CD4-positive, alpha-beta memory T cell (primary cell): ENCODE measurements at places on chromosomes 6 and 20. TPM values are rescaled to one million over a fixed set of nuclear protein-coding genes. Genes with fewer than 3 reads are reported as not detected.

Gene CLPSL2
- polyA plus RNA-seq = not detected

Gene ELOVL2
- not detected for polyA plus RNA-seq

Gene DTD1
- polyA plus RNA-seq = 61.8 TPM

Gene GABBR1
- polyA plus RNA-seq = 1.8 TPM

Gene WFDC10B
- not detected for polyA plus RNA-seq

Gene FABP7
- not detected for polyA plus RNA-seq

Gene OR2H2
- not detected for polyA plus RNA-seq

- no peak for DNase-seq
Measured at GRCh38 chr6:132131758-132132157, 180.6 kb upstream of the CCN2 start.

DNA sequence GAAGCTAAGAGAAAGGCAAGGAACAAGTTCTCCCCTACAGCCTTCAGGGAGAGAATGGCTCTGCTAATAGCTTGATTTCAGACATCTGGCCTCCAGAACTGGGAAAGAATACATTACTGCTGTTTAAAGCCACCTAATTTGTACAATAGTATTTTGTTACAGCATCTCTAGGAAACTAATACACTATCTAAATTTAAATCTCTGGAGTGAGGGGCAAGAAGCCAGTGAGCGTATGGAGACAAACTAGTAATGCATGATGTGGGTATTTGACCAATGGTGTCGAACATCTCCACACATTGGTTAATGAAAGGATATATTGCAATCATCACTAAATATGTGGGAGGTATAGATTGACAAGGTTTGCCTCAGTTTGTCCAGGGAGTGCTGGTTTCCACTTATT, 451.5 kb downstream of the EPM2A start:
- DNase-seq = no peak

GRCh38 chr6:147467428-147467827, 41.1 kb upstream of the SAMD5 start:
- no peak for DNase-seq

DNA sequence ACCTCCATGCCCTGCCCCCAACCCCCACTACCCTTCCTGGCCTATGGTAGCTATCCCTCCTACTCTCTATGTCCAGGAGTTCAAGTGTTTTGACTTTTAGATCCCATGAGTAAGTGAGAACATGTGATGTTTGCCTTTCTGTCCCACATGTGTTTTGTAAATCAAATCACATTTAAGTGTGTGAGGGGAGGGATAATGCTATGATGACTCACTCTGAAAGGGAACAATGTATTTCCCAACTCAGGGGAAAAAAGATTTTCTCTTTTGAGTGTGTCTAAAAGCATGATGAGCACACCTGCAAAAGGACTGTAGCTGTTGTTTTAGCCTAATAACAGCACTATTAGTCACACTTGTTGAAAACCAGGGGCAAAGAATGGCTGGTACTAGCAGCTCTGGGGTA, 193.7 kb downstream of the GJA10 start:
- DNase-seq = no peak

- DNase-seq = no peak
Measured at GRCh38 chr6:112298021-112298745, 43.8 kb upstream of the LAMA4 start.

DNA sequence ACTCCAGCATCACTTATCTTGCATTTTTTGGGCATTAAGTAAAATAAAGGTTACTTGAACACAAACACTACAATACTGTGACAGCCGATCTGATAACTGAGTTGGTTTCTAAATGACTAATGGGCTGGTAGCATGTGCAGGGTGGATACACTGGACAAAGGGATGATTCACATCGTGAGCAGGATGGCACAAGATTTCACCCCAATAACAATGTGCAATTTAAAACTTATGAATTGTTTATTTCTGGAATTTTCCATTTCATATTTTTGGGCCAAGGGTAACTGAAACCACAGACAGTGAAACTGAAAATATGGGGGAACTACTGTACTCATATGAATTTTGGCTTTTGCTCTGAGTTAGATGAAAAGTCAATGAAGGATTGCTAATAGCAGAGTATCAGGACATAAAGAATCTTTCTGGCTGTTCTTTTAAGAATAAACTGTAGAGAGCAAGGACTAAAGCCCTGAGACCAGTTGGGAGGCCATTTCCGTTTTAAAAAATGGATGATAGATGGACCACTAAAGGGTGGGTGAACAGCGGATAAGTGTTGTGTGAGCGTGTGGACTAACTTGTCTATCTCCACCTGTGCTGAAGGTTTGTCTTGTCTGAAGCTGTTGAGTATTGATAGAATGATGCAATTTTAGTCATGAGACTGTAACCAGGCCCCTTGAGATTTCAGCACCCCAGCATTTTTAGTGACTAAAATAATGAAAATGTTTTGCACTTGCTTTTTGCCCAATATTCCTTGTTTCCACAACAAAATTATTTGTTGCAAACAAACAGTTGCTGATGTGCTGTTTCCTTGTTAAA, 8.2 kb downstream of the SPINT3 start:
- no peak for DNase-seq

GRCh38 chr6:130628862-130629261, 198.3 kb upstream of the SMLR1 start:
- DNase-seq = no peak

DNA sequence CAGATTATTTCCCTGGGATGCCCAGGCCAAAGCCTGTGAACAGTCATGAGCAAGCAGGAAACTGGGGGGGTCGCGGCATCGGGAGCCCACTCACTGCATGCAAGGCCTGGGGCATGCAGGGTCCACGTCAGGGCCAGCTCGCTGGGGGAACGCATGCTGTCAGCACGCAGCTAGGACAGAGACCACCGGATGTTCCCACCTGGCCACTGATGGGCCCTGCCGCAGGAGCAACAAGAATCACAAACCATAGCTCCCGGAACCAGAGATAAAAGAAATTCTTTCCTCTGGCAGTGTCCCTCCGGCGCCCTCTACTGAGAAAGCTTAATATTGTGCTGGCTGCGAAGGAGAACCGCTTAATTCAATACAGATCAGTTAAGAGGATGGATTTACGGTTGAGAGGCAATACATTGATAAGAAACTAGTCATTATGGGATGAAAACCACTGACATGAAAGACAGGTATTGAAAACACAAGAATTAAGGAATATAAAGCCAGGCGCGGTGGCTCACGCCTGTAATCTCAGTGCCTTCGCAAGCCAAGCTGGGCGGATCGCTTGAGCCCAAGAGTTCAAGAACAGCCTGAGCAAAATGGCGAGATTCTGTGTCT, 32.6 kb downstream of the C6orf15 start:
- DNase-seq = peak; percentile 68

GRCh38 chr20:36216314-36217025, 19.8 kb upstream of the AAR2 start:
- DNase-seq = no peak

DNA sequence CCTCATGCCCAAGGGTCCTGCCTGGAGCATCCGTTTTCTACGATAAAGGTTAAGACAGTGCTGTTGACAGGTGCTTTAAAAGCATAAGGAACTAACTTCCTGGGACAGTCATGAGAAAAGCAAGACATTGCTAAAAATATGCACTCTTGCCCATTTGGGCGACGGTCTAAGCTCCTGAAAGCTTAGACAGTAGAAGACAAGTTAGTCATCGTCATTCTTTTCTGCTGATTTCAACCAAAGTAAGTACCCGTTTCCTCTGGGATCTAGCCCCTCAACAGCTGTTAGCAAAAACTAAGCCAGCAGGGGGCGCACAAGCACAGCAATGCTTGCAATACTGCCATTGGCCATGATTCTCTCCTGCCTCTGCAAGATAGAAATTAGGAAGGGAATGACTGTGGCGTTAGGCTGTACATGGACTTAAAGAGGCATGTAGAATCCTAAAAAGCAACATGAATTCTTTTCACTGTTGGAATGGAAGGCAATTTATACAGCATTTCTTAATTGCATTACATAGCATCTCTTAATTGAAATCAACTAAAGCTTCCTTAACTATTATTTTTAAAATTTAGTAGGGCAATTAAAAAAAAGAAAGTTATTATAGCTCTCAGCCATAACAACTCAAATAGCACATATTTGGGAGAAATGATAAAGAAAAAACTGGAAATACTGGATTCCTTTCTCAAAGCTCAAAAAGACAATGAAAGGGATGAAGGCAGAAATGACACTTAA, 147.8 kb upstream of the RALGAPA2 start:
- DNase-seq = peak; percentile 66

GRCh38 chr6:98924647-98925046, 23.1 kb downstream of the FBXL4 start:
- DNase-seq = no peak

DNA sequence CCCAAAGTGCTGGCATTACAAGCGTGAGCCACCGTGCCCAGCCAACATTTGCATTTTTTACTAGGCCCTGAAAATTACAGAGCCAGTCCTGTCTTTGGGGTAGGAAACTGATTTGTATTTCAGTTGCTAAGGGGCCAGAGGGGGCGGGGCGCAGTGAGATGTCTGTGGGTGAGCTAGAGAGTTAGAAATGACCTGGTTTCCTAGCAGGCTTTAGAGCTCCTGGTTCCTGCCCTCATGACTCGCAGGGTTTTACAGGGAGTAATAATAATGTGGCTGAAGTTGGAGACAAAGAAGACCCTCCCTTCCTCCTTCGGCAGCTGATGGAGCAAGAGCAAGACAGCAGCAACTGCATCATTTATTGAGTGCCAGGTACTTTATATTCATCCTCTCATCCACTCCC, 131.5 kb downstream of the TFAP2C start:
- no peak for DNase-seq

- DNase-seq = no peak
Measured at GRCh38 chr6:6781172-6781872, 192.8 kb downstream of the LY86 start.

DNA sequence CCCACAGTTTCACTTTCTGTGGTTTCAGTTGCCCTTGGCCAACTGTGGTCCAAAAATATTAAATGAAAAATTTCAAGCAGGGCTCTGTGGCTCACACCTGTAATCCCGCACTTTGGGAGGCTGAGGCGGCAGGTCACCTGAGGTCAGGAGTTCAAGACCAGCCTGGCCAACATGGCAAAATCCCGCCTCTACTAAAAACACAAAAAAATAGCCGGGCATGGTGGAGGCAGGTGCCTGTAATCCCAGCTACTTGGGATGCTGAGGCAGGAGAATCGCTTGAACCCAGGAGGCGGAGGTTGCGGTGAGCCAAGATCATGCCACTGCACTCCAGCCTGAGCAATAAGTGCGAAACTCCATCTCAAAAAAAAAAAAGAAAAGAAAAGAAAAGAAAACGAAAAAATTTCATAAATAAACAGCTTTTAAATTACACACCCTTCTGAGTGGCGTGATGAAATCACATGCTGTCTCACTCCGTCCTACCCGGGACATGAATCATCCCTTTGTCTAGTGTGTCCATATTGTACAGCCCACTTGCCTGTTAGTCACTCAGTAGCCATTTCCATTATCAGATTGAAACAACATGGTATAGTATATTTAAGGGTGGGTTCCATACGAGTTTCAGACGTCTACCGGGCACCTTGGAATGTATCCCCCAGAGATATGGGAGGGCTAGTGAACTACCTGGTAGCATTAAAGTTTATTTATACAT, 11.7 kb downstream of the PTPRK start:
- DNase-seq = no peak

GRCh38 chr6:13304101-13304500, 24.2 kb downstream of the TBC1D7 start:
- no peak for DNase-seq

DNA sequence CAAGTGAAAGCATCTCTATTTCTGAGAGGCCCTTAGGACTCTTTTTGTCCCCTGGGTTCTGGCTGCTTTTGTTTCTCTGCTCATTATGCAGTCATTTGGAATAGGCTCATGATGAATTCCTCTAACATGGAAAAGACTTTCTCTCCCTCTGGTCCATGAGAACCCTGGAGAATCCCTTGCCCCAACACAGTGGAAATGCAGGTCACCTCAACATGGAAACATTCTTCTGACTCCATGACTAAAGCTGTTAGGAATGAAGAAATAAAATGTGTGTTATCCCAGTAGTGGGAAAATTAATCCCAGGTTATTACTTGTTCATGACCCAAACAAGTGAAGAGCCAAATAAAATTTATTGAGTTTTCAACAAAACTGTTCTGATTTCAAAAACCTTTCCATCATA, 458.6 kb downstream of the EPM2A start:
- DNase-seq = no peak

DNA sequence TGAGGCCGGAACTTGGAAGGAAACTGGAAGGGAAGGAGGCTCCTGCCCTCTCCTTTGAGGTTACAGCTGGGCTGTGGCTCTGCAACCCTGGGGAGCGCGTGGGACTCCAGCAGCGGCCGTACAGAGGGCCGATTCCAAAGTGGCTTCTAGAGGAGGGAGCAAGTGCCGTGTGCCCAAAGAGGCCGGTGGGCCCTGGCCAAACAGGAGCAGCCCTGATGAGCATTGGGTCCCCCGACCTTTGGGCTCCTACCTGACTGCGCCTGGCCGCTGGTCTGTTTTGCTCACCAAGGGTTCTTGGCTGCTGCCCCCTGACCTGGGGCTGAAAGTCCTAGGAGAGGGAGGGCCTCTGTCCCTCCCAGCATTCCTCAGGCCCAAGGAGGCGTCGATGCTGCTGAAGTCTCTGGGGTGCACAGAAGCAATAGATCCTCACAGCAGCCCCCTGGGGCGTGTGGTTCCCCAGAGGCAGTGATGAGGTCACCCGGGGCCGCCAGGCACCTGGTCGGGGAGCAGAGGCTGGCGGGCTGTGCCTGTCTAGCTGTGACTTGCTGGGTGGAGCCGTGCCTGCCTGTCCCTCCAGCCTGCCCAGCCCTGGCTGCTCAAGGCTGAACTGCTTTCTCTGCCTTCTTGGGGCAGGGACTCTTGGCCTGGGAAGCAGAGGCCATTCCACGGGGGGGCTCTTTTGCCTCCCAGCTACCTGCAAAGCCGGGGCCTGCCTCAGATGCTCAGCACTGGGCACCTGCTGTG, 9.8 kb downstream of the RBM38 start:
- no peak for DNase-seq

GRCh38 chr6:164106345-164106769, 691.8 kb downstream of the QKI start:
- DNase-seq = no peak

- DNase-seq = no peak
Measured at GRCh38 chr6:120557554-120557953, 776.7 kb downstream of the TBC1D32 start.

DNA sequence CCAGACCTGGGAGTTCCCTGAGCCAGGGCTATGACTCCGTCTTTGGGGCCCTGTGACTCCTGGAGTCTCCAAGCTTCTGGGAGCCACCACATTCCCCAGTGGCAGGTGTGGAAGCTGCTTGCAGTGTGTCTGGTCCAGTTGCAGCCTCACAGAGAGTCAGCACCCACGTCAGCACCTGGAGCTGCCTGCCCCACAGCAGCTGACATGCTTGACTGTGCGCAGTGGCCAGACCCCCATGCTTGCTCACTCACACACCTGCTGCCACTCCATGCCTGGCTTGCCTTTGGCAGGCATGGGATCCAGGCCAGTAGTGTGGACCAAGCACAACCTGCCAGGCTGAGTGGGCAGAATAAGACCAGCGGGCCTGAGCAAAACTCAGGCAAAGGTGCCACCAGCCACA, 31.0 kb upstream of the ASIP start:
- DNase-seq = no peak

DNA sequence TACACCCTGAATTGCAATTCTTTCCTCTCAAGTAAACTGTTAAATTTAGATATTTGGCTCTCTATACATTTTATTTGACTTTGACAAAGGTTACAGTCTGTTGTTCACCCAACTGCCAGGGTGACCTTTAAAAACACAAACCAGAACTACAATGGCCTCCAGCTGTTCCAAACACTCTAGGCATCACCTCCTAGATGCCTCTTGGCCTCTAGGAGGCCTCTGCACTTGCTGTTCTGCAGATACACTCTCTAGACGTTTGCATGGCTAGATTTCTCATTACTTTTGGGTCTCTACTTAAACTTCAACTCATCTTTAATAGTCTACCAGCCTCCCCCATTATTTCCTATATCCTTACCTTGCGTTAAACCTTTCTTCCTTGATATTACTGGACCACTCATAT, 102.8 kb upstream of the BEND3 start:
- no peak for DNase-seq
